ENCODE measurements at places on chromosomes 13 and 19. TPM values are rescaled to one million over a fixed set of nuclear protein-coding genes. Genes with fewer than 3 reads are reported as not detected.

The C19orf73 gene
- 1.6 TPM for total RNA-seq

DNA sequence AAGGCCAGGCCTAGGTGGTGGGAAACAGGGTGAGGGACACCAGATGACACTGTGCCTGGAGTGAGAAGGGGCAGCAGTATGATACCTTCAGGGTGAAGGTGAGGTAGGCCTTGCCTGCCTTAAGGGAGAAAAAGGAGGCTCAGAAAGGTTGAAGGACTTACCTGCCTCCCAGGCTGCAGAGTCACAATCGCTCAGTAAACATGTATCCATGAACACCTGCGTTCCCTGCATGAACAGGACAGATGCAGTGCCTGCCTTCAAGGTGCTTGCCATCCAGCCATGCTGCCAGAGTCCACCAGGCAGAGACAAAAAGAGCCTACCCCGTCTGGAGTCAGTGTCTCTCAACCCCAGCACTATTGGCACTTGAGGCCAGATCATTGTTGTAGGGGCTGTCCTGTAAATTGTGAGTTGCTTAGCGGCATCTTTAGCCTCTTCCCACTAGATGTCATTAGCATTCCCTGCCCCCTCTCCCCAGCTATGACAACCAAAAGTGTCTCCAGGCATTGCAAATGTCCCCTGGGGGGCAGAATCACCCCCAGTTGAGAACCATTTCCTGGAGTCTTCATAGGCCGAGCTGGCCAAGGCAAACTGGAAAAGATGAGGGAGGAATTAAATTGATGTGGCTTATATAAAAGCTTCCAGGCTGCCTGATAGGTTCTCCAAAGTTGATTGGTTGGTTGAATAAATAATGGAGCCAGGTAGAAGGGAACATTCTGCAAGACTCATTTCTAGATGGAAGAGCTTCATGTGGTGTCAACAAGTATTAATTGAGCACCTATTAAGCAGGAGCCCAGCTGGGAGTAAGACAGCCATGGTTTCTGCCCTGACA lies 1.7 kb downstream of the MAP3K10 start:
- H3K36me3 ChIP-seq, result peaks cover 3% of the 10 kb centered on the region
- H3K4me1 ChIP-seq, result peaks cover 15% of the 10 kb centered on the region
- H3K27me3 ChIP-seq, result no peaks in the 10 kb centered on the region

The MRPL54 gene
- 51.9 TPM for total RNA-seq

The TBXA2R gene
- 19.1 TPM for total RNA-seq
